Activated effector memory CD4-positive, alpha-beta T cell treated with Interleukin-2 at 50 U/mL for 16 hours (primary cell): ENCODE measurements at places on chromosomes 3 and 15.

GRCh38 chr15:26771578-26772153, 1.2 kb downstream of the GABRB3 start:
- no peak for DNase-seq

DNA sequence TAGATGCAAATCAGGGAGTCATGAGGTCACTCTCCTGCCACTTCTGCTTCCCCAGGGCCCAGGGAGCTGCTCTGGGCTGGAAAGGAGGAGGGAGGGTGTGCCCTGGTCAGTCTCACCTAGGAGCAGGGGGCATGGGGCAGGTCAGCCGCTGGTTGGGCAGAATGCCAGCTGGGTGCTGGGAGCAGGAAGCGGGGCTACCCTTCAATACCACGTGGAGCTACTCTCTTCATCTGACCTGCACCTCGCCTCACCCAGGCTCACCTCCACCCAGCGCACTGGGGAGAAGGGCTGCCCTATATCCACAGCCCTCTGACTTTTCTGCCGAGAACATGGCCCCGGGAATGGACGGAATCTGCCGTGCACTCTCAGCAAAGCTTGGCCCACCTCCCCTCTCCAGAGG, 15.1 kb downstream of the NTRK3 start:
- DNase-seq, result no peak

GRCh38 chr3:21672303-21672702, 78.7 kb downstream of the ZNF385D start:
- DNase-seq, result no peak

- no peak for DNase-seq
Measured at GRCh38 chr15:31024979-31025378, 33.6 kb upstream of the MTMR10 start.
